GM12865 (cell line): ENCODE measurements at places on chromosomes 5 and 9.

- DNase-seq = no peak
These were observed 17.0 kb upstream of the RHOBTB3 start for GRCh38 chr5:95713960-95714710.

GRCh38 chr5:79716839-79717238 is 27.2 kb downstream of the CMYA5 start:
- DNase-seq = no peak

GRCh38 chr9:89543621-89544278 is 45.8 kb upstream of the SEMA4D start:
- no peak for DNase-seq

DNA sequence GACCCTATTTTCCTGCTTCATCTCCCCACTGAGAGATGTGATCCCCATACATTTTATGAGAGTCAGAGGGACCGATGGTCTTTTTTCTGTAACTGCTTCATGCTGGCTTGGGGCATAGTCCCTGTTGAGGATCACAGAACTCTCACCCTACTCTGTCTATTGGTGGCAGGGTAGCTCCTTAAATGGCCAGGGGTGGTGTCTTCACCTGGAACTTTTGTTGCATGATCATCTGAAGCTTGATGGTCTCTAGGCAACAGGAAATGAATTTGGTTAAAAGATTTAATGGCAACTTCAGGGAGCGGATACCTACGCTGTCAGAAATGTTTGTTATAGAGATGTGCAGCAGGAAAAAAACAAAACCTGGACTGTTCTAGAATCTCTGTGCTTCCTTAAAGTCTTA is 87.0 kb upstream of the GLIS3 start:
- DNase-seq = peak; percentile 52

- no peak for DNase-seq
These were observed 310.9 kb downstream of the EFNA5 start for GRCh38 chr5:107359916-107360234.

DNA sequence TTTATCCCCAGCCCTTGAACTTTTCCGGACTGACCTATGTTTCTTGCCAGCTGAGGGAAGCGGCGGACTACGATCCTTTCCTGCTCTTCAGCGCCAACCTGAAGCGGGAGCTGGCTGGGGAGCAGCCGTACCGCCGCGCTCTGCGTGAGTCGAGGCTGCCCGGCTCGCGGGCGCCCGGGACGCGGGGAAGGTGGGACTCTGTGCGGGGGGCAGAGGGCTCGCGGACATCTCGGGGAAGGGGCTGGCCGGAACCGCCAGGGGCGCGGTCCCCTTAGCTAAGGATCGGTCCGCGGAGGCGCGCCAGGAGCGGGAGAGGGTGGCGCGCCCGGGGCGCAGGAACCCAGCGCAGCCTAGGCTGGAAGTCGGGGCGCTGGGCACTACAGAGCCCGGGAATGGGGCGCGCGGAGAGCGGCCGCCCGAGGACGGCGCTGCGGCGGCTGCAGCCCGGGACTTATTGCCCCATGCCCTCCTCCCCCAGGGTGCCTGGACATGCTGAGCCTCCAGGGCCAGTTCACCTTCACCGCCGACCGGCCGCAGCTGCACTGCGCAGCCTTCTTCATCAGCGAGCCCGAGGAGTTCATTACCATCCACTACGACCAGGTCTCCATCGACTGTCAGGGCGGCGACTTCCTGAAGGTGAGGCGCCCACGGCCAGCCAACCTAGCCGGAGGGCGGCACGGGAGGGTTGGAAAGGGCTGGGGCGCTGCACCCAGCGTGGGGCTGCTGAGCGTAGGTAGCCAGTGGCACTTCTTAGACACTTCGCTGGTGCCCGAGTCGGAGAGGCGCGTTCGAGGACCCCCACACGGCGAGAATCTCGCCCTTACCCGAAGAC is 922 bp downstream of the CRHBP start:
- no peak for DNase-seq

DNA sequence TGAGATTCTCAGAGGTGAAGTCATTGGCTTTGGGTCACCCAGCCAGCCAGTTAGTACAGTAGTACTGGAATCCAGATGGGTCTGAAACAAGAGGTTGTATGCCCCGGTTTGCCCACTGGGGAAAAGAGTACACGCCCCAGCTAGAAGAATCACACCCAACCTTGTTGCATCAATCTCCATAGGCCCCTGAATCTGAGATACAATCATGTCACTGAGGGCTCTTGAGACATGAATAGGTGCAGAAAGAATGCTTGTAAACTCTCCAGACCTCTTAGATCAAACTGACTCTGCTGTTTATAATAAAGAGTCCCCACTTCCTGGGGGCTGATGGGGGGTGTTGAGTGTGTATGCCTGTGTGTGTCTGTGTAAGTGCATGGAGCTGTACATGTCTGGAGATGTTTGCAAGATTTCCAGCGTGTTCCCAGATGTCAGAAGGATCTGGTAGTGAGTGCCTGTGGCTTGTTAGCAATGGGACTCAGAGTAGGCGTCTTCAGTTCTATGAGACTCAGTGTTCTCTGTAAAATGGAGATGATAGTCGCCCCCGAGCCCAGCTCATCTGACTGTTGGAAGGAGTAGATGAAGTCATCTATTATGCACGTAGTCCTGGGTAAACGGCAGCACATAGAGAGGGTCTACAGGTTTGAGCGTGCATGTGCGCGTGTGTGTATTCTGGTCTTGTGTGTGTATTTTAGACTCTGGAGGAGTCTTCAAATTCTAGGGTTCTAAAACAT is 48.2 kb downstream of the COL27A1 start:
- DNase-seq = no peak

DNA sequence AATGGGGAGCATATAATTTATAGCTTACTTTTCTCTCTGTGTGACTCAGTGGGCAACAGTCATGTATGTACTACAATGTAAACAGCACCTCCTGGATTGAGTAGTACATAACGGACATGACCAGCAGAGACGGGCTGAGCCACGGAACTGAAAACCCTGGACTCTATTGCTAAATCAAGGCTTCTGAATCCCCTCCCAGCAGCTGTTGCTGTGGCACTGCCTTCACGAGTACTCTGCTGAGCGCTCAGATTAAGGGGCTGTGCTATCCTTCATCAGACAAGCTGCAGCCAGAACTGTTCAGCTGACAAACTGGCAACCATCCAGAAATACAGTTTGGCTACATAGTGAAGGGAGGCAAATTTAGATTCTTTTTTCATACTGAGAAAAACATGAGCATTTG is 131.3 kb upstream of the CCDC180 start:
- no peak for DNase-seq

GRCh38 chr9:84916769-84917168 is 247.2 kb downstream of the NTRK2 start:
- no peak for DNase-seq

- DNase-seq = no peak
These were observed 1349.6 kb upstream of the C9orf72 start for GRCh38 chr9:28922891-28923290.

DNA sequence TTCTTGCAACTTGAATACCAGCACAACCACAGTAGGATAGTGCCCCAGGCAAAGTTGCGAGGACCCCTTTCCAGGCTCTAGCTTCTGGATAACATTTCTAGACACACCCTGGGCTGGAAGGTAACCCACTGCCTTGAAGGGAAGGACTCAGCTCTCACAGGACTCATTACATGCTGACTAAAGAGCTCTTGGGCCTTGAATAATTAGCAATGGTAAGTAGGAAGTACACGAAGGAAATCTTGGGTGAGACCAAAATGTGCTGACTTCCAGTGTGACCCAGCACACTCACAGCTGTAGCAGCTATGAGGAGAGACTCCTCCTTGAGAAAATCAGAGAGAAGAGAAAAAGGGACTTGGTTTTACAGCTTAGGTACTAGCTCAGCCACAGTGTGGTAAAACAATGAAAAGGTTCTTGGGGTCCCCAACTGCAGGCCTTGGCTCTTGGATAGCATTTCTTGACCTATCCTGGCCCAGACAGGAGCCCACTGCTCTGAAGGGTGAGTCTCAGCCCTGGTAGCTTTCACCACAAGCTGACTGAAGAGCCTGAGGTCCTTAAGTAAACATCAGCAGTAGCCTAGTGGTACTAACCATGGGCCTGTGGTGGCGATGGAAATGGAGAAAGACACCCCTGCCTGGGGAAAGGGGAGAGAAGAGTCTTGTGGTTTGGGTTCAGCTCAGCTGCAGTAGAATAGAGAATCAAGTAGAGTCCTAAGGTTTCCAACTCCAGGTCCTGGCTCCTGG is 621.7 kb downstream of the SEMA5A start:
- DNase-seq = no peak

DNA sequence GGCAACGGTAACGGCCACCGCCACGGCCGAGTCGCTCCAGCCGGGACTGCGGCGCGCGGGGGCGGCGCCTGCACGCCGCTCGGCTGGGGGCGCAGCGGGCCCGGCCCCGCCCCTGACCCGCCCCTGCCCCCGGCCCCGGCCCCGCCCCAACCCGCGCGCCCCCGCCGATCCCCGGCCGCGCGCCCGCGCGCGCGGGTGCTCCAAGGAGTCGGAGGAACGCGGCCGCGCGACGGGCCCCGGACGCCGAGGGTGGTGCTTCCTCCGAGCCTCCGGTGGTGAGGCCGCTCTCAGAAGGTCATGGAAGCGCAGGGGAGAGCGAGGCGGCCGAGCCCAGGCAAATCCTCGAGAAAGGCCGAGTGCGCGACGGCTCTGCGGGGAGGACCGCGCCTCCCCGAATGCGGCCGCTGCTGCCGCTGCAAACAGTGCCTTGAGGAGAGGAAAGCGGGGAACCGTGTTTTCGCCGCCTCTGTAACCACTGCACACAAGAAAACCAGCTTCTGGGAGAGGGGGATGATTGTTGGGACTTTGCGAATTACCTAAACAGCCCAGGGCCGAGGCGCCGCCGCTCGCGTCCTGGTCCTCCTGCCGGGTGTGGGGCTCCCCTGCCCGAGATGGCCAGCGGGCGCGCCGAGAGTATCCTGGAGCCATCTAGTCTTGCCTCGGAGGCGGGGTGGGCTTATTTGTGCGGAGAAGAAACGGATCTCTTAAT is at the start of gene LIFR:
TSS of gene LIFR (minus strand) at position 48 of the 709 bp plus-strand sequence. CDS start 25,999 bp downstream, outside the sequence.
- DNase-seq = peak; percentile 31
